ENCODE measurements at places on chromosomes 5 and 9.

DNA sequence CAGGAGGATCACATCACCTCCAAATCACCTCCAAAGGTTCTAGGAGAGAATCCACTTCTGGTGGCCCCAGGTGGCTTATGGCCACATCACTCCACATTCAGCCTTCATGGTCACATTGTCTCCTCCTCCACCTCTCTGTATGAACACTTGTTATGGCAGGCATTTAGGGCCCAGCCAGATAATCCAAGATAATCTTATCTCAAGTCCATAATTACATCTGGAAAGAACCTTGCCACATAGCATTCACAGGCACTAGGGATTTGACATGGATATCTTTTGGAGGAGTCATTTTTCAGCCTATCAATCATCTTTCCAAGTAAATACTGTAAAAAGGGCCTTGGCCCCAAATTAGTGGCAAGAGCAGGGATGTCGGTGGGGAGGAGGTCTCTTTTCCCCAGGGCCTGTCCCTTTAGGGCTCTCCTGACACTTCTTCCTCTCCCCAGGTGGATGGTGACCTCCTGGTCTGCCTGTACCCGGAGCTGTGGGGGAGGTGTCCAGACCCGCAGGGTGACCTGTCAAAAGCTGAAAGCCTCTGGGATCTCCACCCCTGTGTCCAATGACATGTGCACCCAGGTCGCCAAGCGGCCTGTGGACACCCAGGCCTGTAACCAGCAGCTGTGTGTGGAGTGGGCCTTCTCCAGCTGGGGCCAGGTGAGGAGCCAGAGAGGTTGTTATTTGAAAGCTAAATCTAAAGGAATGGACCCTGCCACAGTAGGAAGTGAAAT lies 140.9 kb downstream of the SAXO1 start:
- DNase-seq, result no peak

DNA sequence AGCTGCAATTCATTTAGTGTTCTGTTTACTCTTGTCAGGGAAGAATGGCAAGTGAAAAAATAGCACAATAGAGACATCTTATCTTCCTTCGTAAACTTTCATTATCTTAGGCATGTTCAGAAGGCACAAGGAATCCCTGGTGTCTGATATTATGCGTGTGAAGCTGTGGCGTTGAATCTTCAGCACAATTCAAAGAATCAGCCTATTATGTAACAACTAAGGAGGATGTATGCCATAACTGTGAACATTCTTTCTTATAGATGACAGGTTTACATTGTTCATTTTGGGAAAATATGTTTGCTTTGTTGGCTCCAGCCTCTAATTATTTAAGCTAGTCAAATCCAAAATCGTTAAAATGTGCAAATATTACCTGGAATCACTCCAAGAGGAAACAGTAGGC lies 446.1 kb downstream of the ANXA1 start:
- no peak for DNase-seq

GRCh38 chr9:109245310-109245897 lies 75.5 kb downstream of the EPB41L4B start:
- DNase-seq, result peak; percentile 43

DNA sequence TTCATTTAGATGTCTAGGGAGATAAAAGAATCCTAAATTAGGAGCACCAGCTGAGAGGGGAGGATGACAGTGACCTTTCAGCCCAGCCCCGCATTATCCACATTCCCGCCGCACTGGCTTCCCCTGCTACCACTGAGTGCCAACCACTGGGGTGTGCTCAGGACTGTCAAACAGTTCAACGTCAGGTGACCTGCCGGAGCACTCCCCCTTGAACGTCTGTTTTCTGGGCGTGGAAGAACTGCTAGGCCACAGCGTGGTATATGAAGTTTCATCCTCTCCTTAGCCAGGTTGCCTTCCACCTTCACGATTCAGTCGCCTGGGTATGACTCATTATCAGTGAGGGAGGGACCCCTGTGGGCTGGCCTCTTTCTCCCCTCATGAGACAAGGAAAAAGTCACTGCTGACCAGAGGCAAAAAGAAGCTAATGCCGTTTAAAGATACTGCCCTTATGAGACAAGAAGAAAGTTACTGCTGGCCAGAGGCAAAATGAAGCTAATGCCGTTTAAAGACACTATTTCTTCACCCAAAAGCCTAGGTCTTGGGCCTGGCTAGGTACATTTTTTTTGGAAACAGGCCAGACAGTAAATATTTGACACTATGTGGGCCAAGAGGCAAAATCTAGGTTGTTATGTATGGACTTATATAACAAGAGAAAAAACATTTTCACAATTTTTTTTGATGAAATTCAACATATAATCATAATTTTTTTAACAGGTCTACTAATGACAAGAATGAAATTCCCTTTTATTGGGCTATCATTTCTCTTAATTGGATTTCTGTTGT lies 4.6 kb downstream of the NMRK1 start:
- DNase-seq, result peak; percentile 55

DNA sequence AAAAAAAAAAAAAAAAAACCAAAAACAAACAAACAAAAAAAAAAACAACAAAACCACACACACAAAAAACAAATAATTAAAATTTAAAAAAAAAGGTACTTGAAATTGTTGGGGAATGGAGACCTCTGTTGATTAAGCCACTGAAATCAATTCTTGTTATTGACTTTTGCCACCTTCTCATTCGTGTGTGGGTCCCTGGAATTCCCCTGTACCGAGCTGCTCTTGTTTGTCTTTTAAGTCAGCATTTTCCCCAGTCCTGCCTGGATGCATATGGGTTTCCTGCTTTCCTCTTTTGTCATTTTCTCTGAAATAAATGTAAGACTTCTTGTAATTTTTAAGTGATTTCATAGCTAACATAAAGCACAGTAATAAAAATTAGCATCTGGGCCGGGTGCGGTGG lies 45.5 kb downstream of the GPBP1 start:
- no peak for DNase-seq

DNA sequence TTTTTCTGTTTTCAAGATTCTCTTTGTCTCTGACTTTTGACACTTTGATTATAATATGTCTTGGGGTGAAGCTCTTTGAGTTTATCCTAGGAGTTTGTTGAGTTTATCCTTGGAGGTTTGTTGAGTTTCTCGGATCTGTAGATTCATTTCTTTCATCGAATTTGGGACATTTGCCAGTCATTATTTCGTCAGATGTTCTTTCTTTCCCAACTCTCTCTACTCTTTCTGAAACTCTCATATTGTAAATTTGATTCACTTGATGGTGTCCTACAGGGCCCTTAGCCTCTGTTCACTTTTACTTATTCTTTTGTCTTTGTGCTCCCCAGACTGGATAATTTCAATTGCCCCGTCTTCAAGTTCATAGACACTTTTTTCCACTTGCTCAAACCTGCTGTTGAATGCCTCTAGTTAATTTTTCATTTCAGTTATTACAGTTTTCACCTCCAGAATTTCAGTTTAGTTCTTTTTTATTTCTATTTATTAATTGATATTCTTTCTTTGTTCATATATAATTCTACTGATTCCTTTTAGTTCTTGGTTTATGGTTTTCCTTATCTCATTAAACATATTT lies 8.1 kb upstream of the TDRD7 start:
- no peak for DNase-seq
